Skeletal muscle cell (primary cell): ENCODE measurements at places on chromosomes 2 and 18.
A peak's percentile ranks its signal among the peaks of the same experiment; 100 is the strongest.

DNA sequence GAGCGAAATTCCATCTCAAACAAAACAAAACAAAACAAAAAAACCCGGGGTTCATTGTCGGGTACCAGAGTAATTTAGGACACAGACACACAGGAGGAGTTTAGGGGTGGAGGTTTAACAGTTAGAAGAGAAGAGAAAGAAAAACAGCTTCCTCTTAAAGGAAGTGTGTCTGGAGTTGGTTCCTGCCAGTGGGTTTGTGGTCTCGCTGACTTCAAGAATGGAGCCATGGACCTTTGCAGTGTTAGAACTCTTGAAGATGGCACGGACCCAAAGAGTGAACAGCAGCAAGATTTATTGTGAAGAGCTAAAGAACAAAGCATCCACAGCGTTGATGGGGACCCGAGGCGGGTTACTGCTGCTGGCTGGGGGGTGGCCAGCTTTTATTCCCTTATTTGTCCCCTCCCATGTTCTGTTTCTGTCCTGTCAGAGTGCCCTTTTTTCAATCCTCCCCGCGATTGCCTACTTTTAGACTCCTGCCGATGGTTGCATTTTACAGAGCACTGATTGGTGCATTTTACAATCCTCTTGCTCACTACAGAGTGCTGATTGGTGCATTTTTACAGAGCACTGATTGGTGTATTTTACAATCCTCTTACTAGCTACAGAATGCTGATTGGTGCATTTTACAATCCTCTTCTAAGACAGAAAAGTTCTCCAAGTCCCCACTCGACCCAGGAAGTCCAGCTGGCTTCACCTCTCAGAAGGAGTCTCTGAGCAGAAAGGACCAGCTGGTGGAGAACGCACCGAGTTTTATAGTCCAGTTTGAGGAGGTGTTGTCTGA, 28.7 kb upstream of the ATP8B1 start:
- DNase-seq: no peak

- peak; percentile 95 for DNase-seq
These were observed 28.8 kb downstream of the STEAP3 start for GRCh38 chr2:119252186-119253113.

DNA sequence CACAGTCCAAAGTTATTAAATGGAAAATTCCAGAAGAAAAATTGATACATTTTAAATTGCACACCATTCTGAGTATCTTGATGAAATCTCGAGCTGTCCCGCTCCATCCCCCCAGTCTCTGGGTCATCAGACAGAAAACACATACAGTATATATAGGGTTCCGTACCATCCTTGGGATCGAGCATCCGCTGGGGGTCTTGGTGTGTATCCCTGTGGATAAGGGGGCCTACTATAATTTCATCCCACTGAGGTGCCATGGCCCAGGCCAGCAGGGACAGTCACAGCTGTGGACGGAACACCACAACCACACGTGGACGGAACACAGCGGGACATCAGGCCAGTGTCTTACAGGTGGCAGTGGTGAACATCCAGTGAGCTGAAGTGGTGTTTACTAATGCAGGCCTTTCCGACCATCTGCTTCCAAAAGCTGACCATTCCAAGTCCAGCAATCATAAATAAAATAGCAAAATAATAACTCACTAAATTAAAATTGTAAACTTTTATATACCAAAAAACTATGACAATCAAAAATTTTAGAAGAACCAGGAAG, 14.0 kb downstream of the TWIST2 start:
- DNase-seq: no peak

DNA sequence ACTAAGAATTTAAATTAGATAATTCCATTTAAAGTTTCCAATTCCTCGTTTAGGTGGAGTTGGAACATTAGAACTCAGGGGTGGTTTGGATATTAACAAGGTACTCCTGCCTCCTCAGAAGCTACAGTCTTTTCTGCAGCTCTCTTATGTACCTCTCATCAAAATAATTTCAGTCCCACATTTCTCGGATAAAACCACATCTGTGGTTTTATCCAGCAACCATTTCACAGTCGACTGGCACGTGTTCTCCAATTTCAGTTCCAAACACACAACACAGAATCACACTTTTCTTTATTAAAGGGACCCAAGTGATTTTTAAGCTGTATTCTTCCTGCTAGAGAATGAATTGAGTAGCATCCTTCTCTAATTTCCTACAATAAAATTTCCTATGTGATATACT, 22.7 kb upstream of the NFU1 start:
- DNase-seq: no peak

DNA sequence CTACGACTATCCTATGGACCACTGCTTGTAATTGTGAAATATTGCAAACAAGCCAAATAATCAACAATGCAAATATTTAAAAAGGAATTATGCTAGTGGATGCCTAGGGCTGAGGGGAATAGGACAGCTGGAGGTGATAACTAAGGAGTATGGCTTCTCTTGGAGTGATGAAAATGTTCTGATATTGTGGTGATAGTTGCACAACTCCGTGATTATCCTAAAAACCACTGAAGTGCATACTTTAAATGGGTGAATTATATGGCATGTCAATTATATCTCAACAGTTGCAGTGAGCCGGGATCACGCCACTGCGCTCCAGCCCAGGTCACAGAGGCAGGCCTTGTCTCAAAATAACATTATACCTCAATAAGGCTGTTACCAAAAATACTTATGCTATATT, 125.1 kb upstream of the SH3BP4 start:
- DNase-seq: no peak

DNA sequence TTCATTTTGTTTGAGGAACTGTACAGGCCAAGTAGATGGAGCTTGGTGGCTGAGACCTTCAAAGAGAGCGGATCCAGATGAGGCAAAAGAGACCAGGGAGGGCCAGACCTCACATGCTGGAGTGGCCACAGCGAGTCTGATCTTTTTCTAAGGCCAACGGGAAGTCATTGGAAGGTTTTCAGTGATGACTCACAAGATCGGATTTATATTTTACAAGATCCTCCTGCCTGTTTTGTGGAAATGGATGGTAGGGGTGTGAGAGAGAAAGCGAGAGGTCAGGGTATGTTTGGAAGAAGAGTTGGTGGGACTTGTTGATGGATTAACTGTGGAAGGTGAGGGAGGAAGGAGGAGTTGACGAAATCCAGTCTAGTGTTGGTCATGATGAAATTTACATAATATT, 44.6 kb upstream of the TUBA3D start:
- DNase-seq: no peak

GRCh38 chr2:239027391-239028252, 179.7 kb downstream of the TWIST2 start:
- DNase-seq: no peak

DNA sequence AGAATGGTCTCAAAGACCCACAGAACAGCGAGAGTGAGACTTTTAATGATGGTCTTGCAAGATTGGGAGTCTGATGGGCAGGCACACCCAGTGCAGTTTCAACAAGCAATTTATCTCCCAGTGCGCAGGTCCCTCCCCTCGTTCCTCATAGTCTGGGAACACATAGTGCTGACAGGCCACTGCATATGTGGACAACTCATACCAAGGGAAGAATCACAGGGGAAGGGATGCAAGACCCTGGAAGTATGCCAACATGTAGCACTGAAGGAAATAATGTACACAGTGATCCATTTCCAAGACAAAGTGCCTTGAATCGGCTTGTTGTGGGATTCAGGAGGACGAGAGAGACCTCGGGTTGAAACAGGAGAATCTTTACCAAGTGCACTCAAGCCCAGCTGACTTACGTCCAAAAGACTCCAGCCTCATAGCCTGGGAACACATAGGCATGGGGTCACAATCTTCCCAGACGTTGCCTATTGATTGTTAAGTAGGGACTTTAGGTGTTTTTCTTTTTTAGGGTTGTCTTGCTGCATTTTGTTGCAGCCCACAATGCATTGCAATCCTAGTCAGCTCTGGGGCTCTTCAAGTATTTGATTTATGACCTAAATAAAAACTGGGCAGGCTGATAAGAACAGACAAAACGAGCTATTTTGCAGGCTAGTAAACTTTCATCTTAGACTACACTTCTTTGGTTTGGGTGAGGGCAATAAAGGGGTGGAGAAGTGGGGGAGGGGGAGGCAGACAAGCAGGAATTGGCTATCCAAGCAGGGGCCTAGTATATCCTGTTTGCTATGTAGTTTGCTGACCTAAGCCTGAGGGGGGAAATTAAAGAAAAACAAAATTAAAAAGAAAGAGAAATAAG, 24.7 kb upstream of the SERPINB5 start:
- peak; percentile 92 for DNase-seq

- no peak for DNase-seq
These were observed 223.4 kb upstream of the SMAD2 start for GRCh38 chr18:48153613-48154481.

DNA sequence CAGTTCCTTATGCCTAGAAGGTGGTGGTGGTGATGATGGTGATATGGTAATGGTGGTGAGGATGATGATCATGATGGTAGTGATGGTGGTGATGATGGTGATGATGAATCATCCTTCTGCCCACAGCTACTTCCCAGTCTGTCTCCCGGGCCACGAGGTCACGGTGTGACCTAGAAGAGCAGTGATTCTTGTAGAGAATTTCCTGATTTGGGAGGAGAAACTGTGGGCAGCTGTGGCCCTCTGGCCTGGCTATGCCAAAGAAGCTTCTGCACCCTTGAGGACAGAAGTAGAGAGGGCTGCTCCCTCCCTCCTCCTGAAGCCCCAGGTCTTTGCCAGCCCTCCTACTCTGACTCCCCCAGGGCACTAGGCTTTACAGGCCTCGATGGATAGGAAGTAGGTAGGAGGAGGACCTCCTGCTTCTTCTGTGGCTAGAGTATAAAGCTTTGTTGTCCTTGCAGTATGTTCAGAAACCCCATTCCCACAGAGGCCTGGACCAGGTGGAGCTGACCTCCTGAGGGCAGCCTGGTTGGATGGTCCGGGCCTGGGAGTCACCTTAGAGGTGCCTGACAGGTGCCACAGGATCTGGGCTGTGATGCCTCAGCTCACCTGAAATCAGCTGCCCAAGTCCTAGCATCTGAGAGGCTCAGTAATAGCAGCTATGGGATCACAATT, 57.9 kb upstream of the EPAS1 start:
- DNase-seq: no peak

- peak; percentile 25 for DNase-seq
These were observed 116.9 kb downstream of the ERBB4 start for GRCh38 chr2:212421556-212422334.

- no peak for DNase-seq
These were observed 329.1 kb downstream of the SETBP1 start for GRCh38 chr18:45009756-45010155.

GRCh38 chr18:71995904-71996465, 548.2 kb downstream of the CBLN2 start:
- DNase-seq: no peak

- DNase-seq: no peak
These were observed 25.1 kb downstream of the NEDD4L start for GRCh38 chr18:58069099-58069498.

GRCh38 chr18:31516437-31516836, 18.5 kb downstream of the DSG2 start:
- no peak for DNase-seq

- no peak for DNase-seq
These were observed 60.3 kb downstream of the RTP5 start for GRCh38 chr2:241929551-241930490.

GRCh38 chr2:46793423-46794416, 121.9 kb downstream of the MCFD2 start:
- no peak for DNase-seq

DNA sequence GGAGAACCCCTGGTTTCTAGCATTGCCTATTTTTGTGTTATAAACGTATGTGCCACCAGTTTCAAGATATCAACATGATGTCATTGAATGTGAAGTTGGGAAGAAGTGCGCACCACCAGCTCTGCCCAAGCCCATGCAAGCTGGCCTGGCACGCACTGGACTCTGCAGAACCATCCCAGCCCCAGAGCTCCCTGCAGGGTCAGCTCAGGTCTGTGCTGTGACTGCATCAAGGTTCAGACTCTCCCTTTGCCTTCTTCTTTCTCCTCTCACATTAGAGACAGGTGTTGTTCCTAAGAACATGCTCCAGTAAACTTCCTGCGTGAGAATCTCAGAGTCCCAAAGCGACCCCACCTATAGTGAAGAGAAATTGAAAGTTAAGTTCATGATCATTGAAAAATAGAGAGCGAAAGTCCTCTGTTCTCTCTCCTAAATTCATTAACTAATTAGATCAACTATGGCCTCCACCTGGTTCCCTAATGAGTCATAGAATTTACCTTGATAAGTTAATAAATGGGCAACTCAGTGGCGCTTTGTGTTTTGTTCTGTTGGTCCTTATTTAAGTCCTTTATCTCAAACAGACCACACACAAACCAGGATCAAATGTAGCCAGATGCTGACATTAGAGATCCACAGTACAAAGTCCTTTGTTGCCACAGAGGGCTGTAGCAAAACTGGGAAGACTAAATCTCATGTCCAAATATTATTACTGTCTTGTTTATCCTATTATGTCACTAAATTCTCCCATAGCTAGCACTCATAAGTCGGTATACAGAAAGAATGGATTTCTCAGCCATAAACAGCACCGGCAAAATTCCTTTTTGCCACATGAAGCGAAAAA, 432.3 kb downstream of the STK39 start:
- no peak for DNase-seq

GRCh38 chr2:186687807-186688211, 6.1 kb upstream of the FAM171B start:
- DNase-seq: no peak

- DNase-seq: no peak
These were observed 805.2 kb downstream of the GALR1 start for GRCh38 chr18:78054801-78055200.

- DNase-seq: no peak
These were observed 36.0 kb downstream of the CDK15 start for GRCh38 chr2:201842131-201842860.

GRCh38 chr2:126653761-126654160, 2.2 kb upstream of the GYPC start:
- no peak for DNase-seq

- DNase-seq: no peak
These were observed 111.0 kb downstream of the RBM43 start for GRCh38 chr2:151150331-151151320.

DNA sequence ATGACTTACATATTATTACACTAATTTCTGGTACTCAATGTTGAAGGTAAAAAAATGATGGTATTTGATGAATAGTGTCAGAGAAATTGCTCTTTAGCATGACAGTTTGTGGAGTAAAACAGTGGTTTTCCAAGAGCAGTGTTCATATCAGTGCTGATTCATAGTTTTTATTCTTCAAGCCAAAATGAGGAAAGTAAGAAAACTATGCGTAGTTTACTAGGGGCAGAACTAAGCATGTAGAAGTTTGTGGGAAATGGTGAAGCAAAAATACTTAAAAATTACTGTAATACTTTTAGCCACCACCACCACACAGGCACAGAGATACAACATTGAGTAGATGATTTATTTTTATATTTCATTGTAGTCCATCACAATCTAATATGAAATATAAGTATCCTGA, 137.3 kb downstream of the ZNF804A start:
- DNase-seq: no peak

- DNase-seq: no peak
These were observed 118.8 kb downstream of the MSH2 start for GRCh38 chr2:47521666-47522285.

DNA sequence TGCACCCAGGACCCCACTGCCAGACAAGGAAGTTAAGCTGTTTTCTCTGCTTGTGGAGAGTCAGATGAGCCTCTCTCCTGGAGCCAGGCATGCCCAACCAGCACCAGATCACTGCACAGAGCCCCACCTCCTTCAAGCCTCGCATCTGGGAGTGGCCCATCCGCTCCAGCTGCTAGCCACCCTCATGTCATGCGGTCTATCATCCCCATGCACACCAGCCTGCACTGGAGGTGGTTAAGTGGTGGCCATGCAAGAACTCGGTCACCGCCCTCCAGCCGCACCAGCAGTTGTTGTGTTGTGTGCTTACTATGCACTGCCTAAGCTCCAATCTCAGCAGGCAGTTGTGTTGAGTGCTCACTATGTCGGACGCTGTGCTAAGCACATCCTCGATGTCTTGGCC, 177.9 kb upstream of the SLC14A2 start:
- no peak for DNase-seq
